BJ (cell line): ENCODE measurements at places on chromosomes 11 and 22. TPM values are rescaled to one million over a fixed set of nuclear protein-coding genes. Genes with fewer than 3 reads are reported as not detected.

- DNase-seq: no peak
Measured at GRCh38 chr22:49353235-49353634, 474.4 kb downstream of the BRD1 start.

GRCh38 chr22:44085743-44086270 is 61.7 kb downstream of the PARVB start:
- DNase-seq: no peak

GRCh38 chr11:10655227-10655626 is 38.3 kb downstream of the IRAG1 start:
- no peak for DNase-seq

DNA sequence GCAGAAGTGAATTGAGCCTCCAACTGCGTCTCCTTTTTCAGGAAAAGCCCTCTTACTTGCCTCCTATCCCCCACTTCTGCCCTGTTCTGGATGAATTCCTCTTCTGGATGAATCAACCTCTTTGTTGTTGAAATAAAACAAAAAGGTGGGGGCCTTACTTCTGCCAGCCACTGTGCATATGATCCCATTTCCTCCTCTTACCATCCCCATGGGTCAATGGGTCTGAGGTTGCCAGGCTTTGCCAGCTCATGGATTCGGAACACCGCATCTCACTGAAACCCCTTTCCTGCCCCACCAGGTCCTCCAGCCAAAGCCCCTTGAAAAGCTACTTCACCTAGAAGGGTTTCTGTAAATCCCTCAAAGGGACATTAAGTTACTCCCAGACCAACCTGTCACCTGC is 3.7 kb upstream of the CHST1 start:
- DNase-seq: no peak

OR52H1 gene
- not detected in 2 replicates for polyA plus RNA-seq

TIMP3 gene
- polyA plus RNA-seq: 544 and 558 TPM in 2 replicates
